Cardiac muscle cell (in vitro differentiated cells and primary cell): ENCODE measurements at places on chromosomes 4 and X. TPM values are rescaled to one million over a fixed set of nuclear protein-coding genes. Genes with fewer than 3 reads are reported as not detected.

DNA sequence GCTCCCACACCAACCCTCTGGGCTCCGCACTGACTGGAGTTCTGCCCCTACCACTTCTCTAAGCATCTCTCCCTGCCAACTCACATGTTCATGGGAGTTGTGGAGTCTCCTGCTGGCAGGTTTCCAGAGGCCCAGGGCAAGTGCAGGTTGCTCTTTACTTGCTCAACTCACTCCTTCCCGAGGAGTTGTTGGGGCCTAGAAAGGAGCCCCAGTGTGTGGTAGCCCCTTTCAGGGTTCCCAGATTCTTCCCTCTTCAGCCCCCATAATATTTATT is 52.5 kb downstream of the POF1B start:
- DNase-seq, result no peak

Gene GLRB
- total RNA-seq, result 2.5 and 2.6 TPM in 2 replicates

DNA sequence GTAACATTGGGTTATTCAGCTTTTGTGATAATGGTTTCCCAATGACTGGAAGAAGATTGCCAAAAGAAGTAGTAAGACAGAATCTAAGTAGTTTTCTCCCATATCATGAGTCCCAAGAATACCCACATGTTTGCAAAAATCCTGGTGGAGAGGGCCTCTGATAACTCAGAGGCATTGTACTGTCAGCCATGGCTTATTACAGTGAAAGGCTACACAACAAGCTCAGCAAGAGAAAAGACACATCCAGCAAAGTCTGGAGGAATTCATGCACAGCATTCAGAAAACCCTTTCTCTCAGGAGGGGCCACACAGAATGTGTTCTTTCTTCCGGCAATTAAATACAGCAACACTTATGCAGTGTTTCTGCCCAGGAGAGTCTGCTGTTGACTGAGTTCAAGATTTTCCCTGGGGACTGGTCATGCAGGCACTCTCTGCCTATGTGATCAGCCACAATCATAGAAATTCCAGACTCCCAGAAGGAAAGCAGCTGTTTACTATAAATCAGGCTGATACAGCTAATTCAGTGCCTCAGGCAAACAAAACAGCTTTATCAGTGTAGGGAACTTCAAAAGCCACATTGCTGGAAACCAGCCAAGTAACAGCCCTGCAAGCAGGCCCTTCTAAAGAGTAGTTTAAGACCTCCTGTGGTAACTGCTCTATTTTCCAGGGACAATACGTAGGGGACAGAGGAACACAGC is 937.1 kb downstream of the CCSER1 start:
- DNase-seq, result peak; percentile 76

DNA sequence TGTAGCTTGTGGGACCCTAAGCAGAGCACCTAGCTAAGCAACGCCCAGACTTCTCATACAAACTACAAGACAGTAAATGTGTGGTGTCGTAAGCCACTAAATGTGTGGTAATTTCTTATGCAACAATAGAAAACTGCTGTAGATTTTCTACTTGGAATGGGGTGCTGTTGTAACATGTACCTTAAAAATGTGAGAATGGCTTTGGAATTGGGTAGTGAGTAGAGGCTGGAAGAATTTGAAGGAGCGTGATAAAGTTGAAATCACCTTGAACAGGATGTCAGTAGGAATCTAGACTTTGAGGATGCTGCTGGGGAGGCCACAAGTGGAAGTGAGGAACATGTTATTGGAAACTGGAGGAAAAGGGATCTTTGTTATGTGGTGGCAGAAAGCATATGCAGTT is 43.2 kb upstream of the FUNDC1 start:
- no peak for DNase-seq
